ENCODE measurements at places on chromosomes 5 and 9.
A peak's percentile ranks its signal among the peaks of the same experiment; 100 is the strongest.

DNA sequence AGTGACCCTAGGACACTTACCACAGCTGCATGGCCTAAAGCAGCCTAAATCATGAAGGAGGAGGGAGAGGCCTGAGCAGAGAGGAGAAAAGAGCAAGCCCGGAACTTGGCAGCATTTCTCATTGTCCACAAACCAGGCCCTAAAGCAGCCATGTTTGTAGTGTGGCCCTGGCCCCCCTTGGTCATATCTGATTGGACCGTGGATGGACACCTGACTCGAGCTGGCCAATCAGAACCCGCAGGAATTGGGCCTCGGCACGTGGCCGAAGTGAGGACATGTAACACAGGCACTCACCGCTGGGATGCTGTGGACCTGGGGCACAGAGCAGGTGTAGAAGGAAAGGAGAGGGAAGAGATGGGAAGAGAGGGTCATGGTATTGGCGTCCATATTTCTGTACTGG lies 56.9 kb downstream of the ASS1 start:
- no peak for DNase-seq

- DNase-seq: no peak
Observed at GRCh38 chr5:61702784-61703183, 370.7 kb downstream of the ZSWIM6 start.

DNA sequence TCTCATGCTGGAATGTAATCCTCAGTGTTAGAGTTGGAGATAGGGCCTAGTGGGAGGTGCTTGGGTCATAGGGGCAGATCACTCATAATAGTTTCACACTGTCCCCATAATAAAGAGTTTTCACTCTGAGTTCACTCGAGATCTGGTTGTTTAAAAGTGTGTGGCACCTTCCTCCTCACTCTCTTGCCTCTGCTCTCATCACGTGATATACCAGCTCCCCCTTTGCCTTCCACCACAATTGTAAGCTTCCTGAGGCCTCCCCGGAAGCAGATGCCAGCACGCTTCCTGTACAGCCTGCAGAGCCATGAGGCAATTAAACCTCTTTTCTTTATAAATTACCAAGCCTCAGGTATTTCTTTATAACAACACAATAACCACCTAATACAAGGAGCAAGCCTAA lies 3.8 kb upstream of the KLHL3 start:
- DNase-seq: no peak

DNA sequence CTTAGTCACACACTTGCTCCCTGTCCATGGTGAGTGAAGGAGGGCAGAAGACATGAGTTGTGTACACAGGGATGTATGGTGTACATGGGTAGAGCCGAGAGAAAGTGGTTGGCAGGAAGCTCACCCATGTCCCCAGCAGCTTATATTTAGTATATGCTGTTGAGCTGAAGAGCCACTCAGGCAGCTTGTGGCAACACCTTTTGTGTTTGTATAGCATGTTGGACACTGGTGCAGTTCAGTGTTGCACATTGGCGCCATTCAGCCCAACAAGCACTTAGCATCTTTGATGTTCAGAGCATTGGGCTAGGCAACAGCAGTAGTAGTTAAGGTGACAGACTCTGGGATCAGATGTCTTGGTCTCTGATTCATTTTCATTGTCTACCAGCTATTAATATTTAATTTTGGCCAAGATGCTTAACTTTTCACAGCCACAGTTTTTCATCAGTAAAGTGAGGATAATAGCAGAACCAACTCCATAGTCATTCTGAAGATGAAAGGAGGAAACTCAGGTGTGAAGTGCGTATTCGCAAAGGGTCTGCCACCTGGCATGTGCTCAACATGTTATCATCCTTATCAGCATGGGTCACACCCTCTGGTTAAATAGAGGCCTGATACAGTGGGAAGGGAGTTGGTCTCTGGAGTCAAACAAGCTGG lies 184.8 kb downstream of the NR3C1 start:
- no peak for DNase-seq

DNA sequence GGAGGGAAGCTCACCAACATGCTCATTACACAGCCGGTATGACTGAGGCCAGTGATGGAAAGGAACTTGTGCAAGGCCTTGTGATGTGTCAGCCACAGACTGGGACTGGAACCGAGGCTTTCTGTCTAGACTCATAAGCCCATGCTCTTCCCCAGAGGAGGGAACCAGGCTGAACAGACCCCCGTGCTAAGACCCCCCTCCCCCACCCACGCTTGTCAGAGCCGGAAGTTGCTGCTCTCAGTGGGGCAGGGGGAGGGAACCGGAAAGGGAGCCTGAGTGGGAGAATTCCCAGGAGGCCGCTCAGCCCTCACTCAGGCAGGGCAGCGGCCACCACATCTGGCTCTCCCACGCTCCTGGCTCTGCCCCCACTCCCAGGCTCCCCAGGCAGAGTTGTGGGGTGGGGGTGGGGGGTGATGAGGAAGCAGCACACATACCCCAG lies 4.1 kb upstream of the PDGFRB start:
- no peak for DNase-seq

DNA sequence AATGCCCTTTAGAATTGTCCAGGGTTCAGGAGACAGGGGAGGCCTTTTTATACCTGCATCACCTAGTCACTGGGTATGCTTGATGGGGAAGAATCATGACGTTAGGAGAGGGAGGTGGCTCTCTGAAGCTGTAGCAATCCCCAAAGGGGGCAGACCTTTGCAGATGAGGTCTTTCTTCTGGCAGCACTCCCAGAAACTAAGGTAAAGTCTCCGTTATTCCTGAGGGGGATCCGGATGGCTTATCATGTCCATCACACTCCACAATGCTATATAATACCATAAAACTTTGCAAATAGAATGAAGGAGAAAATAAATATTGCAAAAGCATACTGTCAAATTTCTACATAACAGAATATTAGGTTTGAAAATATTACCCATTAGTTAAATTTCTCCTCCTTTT lies 21.5 kb upstream of the CAST start:
- DNase-seq: no peak

DNA sequence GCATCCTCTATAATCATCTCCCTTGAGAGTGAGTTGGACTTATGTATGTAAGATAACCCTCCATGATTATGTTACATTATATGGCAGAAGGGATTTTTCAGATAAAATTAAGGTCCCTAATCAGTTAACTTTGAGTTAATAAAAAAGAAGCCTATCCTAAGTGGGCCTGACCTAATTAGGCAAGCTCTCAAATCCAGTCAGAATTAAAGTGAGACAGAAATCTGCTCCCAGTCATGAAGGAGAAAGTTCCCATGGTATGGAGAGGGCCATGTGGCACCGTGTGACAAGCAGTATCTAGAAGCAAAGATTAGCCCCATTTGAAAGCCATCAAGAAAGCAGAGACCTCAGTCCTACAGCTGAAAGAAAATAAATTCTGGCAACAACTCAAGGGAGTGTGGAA lies 202.4 kb downstream of the PRELID2 start:
- no peak for DNase-seq

DNA sequence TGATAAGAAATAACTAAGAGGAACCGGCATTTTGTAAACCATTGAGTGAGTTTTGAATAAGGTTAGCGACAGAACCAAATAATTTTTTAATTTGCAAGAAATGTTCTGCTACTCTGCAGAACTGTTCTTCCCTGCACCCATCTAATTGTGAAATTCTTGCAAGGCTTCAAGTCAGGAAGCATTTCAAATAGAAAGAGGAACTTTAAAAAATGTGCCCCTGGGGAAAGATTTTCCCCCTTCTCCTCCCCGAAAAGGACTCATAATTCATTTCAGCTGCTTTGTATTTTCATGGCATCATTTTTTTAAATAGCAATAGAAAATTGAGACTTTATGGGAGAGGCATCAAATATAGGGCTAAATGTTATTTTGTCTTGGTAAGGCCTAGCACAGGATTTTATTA lies 180.9 kb upstream of the ANKRD55 start:
- DNase-seq: no peak

DNA sequence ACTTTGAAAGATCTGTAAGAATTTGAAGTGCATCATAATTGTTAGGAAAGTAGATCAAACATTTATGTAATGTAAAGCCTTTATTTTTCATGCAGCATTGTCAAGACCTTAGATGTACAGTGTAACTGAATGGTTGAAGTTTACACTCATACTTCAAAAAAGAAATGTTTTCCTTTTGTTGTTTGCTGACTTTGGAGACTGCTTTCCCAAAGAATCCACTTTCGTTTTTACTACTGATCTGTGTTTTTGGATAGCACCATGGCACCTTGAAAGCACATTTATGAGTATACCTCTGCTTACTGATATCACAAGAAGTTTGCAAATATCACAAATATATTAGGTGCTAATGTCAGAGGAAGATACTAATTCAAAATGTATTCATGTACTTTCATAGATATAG lies 50.0 kb downstream of the PIP5K1B start:
- no peak for DNase-seq

GRCh38 chr9:135183069-135183468 lies 95.6 kb downstream of the OLFM1 start:
- no peak for DNase-seq

DNA sequence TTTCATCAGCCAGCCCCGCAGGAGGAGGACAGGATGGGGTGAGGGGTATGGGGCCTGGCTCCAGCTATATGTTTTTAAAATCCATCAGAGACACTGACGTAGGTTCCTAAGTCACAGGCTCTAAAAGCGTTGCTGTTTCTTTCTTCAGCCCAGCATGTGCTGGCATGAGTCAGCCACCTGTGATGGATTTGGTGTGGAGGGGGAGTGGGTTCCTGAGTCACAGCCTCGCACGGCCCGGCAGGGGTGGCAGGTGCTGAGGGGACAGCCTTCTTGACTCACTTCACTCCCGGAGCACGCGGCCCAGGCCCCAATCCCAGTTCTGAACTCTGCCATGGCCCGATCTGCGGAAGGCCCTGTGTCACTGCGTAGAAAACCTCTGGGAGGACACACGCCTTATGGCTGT lies 38.8 kb upstream of the RPL26L1 start:
- no peak for DNase-seq

GRCh38 chr5:109853377-109853776 lies 163.7 kb downstream of the MAN2A1 start:
- no peak for DNase-seq

DNA sequence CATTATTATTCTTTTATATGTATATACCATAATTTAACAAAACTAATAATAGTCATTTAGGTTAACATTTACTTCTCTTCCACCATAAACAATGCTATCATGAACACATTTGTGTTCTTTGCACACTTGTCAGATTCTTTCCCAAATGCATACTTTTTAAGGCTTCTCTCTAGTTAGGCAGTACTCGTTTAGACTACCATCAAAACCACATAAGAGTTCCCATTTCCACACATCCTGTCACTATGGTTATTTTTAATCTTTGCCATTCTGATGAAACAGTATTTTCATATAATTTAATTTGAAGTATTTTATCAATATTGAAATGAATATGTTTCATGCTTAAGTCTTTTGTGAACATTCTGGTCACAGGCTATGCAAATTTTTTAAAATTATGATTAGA lies 15.1 kb downstream of the DROSHA start:
- no peak for DNase-seq

DNA sequence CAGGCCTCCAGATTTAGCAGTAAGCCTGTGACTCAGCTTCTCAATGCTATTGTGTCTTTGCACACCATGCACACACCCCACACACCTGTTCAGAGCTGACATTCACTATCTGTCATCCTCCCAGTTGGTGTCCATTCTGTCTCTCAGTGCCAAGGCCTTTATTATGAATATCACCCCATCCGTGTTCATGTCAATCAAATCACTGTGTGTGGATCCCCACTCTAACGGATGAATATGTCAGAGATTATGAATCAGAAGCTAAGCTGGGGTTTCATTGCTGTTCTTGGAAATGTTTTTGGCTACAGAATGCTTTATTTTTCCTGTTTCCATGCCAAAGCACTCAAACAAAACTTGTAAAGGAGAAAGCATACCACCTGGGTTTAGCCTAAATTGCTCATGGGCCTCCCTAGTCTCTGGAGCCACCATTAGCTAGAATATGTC lies 9.4 kb upstream of the MAMDC2 start:
- no peak for DNase-seq

DNA sequence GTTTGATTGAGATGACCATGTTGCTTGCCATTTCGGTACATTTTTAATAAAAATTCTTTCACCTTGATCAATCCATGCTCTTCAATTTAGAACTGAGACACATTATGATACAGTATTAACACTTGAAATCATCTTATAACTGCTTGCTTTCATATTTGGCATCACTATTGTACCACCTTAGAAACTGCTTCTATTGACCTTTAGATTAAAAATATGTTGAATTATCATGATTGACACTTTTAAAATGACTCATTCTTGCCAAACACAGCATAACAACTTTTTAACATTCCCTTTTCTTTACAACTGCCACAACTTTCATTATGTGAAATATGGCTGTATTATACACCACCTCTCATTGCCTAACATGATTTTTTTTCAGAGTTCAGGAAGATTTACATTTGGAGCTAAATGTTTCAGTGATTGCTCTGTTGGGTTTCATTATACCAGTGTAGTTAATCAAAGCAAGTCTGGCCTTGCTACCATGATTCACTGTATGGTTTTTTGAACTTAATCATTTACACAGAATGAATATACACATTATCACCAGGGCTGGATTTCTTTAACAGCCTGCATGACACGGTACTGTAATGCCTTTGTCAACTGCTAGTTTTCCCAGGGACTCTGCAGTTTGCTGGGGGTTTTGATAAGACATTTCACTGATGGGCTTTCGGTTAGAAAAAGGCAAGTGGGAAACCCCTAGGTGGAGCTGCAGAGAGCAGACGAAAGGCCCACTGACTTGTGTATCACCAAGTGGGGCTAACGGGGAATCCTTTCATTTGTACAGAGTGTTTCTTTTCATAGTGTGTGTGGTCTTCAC lies 93.6 kb upstream of the TLE4 start:
- peak; percentile 8 for DNase-seq

DNA sequence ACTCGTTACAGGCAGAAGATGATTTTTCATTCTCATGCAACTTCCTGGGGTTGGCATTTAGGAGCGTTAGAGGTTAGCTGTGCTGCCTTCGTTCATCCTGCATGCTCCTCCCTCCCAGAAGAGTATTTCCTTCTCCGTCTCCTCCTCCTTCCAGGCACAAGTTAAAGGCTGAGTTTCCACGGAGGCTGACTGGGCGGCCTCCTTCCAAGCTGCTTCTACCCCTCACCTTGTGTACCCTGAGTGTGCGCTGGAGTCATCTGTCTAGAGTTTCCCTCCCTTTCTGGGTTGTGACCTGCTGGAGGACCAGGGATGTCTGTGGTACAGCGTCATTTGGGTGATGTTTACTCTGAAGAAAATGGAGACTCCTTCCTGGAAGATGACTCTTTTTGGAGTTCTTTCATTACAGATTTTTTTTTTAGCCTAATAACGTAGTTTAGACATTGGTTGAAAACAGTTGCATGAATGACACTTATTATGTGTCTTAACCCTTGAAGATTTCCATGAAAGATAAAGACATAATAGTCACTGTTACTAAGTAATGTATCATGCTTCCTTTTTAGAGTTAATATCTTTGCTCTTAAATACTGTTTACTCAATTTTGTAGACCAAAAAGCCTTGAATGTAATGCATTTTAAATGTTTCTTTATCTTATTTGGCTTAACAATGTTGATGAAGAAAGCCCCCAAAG lies 146.9 kb downstream of the TENT4A start:
- no peak for DNase-seq

DNA sequence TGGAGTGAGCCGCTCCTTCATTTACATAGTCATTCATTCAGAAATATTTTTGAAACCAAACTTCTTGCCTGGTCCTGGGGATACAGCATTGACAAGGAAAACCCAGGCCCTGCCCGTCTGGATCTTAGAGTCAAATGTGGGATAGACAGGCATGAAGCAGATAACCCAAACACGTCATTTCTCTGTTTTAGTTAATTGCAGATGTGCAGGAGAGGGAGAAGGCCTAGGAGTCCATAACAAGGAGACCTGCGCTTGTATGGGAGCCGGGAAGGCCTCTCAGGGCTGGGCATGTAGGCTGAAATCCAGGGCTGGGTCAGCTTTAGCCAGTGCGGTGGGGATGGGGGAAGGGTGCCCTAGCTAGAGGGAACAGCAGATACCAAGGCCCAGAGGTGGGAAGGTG lies 43.3 kb downstream of the PRRX2 start:
- DNase-seq: no peak
